ENCODE measurements at places on chromosomes 6 and 20.

GRCh38 chr6:124941259-124941658 lies 21.0 kb upstream of the RNF217 start:
- no peak for DNase-seq

- DNase-seq: peak; percentile 82
Measured at GRCh38 chr6:31462964-31463870, 34.7 kb upstream of the MICB start.

GRCh38 chr6:45367999-45368398 lies 9.7 kb downstream of the SUPT3H start:
- no peak for DNase-seq

- DNase-seq: no peak
Measured at GRCh38 chr6:69901361-69901760, 35.0 kb downstream of the COL19A1 start.

DNA sequence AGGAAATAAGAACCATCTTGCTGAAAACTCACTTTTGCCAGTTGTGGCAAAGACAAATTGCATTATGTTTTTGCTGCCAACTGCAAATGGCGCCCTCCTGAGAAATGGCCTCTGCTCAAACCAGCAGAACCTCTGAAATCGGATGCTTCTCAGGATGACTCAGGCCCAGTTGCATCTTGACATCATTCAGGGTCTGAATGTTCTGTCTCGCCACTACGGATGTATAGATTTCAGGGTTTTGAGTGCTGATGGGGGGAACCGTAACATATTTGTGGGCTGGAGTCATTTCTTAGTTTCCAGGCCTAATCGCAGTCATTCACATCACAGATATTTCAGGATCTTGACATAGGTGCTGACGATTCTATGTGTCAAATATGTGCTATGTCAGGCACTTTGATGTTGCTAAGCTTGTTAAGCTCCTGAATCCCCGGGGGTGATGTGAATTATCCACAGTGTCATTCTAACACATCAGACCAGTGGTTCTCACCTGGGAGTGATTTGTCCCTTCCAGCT lies 207.1 kb downstream of the NFATC2 start:
- DNase-seq: no peak

DNA sequence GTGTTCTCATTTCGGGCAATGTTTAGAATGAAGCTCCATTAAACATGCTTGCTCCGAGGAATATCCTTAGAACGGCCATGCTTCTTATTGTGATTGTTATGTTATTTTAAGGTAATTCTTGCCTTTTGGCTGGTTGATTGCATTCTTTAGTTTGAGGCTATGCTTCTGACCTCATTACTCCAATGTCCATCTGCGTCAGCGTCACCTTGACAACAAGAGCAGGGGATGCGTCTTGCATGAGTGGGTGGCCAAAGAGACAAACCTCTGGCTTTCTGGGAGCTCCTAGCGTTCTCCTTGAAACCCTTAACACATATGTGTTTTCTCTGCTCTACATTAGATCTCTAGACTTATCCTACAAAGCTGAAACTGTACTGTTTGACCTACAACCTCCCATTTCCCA lies 184.3 kb downstream of the THBS2 start:
- DNase-seq: no peak

DNA sequence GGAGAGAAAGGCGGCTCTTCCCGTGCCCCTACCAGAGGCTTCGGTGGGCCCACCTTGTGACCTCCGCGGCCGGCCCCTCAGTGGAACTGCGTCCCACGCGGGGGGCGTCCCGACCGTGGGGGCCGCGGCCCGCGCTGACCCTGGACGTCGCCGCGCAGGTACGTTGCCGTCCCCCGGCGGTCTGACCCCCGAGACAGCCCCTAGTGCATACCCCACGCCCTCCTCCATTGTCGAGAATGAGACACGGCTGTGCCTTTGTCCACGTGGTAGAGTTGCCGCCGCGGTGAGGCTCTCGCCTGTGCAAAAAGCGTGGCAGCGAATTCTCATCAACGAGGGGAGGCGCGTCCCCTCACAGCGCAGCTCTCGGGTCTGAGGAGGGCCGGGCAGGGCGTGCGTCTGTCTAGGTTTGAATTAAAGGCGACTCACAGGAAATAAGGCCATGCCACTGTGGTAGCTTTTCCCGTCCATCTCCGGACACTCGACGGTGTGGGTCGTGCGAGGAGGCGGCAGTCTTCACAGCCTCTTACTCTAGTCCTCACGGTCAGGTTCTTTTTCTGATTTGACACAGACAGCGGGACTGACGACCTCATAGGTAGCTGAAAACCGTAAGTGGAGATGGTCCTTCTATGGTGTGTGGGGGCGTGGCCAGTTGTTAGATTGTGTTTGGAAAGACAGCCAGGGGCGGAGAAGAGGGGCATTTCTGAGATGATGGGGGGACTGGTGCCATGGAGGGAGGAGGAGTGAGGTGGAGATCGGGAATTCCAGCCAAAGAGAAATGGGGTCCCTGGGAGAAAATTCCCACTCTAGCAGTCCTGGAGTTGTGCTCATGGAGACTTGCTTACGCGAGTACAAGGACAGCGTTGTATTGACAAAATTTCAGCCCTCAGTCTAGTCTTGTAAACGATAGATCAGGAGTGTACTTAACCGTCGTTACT lies 580 bp downstream of the NXT1 start:
- DNase-seq: peak; percentile 52

- DNase-seq: no peak
Measured at GRCh38 chr6:134619077-134619476, 301.2 kb upstream of the SGK1 start.

DNA sequence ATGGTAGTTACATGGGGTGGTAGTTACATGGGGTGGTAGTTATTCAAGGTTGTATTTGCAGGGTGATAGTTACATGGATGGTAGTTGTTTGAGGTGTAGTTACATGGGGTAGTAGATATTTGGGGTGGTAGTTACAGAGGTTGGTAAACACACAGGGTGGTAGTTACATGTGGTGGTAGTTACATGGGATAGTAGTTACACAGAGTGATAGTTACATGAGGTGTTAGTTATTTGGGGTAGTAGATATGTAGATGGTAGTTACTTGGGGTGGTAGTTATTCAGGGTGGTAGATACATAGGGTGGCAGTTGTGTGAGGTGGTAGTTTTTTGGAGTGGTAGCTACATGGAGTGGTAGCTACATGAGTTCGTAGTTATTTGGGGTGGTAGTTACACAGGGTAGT lies 221.3 kb upstream of the CST7 start:
- DNase-seq: no peak

GRCh38 chr6:123715006-123715863 lies 78.5 kb upstream of the TRDN start:
- no peak for DNase-seq
